ENCODE measurements at places on chromosomes 7 and 10.

- DNase-seq, result no peak
Measured at GRCh38 chr7:113306302-113306701, 187.9 kb upstream of the SMIM30 start.

DNA sequence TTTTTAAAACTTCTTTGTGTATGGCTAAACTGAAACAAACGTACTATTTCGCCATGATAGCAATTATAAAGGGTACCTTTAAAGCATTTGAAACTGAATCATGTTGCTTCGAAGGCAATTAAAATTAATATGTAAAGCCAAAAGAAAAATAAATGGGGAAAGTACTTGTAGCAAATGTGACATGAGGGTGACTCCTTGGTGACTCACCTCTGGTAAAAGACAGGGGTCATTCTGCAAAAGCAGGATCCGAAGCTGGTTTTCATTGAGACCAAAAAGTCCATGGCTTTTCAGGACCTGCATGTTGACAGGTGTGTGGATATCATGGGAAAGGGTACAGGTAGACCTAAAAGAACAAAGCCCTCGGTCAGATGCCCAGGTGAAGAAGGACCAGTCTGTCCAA, 1.5 kb downstream of the ZC3HAV1L start:
- DNase-seq, result no peak

DNA sequence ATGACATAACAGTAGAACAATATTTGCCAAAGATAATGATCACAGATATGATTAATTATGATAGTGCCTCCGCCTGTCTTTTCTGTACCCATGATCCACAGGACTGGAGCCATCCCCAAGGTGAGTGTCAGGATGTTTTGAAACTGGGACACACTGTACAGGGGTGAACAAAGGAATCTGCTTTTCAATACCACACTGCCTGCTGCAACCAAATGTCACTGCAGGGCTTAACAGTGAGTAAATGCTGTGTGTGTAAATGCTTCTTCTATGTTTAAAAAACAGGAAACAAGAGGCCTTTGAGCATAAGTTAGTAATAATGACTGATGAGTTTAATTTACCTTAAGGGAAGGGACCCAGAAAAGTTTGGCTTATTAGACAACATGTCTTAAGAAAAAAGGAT, 65.2 kb downstream of the HBP1 start:
- DNase-seq, result no peak

- no peak for DNase-seq
Measured at GRCh38 chr7:136275794-136276193, 298.6 kb upstream of the MTPN start.

GRCh38 chr10:102403115-102403514, 7.6 kb downstream of the NFKB2 start:
- no peak for DNase-seq

DNA sequence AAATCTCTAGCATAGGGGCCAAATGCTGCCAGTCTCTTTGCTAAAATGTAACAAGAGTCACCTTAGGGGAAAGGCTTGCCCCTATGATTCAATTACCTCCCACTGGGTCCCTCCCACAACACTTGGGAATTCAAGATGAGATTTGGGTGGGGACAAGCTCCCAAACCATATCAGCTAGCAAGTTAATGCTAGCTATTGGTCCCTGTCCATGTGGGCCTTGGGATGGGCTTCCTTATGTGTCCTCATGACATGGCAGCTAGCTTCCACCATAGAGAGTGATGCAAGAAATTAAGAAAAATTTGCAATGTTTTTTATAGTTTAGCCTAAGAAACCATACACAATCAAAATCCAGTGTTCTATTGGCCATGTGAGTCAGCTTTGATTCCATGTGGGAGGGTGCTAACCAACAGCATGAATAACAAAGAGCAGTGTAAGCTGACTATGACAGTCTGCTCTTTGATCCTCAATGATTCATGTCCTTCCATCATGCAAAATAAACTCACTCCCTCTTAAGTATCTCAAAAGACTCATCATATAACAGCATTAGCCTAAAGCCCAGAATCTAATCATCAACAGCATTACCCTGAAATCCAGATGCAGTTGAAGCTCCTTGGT, 21.7 kb upstream of the ZNF365 start:
- DNase-seq, result no peak

DNA sequence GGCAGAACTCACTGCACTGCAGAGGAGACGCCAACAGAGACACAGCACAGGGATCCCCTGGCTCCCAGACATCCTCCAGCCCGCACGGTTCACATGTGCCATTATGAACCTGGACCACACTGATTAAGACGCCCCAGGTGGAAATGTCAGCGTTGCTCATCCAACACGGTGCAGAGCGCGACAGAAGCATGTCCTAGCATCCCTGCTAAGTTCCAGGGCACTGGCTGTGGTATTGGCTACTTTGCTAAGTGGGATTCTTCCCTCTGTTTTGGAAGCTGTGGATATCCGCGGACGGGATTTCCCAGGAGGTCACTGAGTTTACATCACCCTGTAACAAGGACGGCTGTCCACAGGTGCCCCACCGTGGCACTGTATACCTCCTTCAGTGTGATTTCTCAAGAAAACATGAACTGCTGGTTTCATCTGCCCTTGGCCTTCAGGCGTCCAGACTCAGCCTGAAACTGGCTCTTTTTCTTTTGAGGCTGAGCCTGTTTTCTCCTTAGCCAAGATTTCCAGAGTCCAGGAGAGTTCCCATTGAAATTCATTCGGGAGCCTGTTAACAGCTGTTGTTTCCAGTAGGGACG, 324.0 kb downstream of the WDR37 start:
- no peak for DNase-seq

GRCh38 chr7:29199776-29200175, 5.2 kb downstream of the CHN2 start:
- no peak for DNase-seq

GRCh38 chr7:133859871-133860450, 267.2 kb upstream of the LRGUK start:
- no peak for DNase-seq

- no peak for DNase-seq
Measured at GRCh38 chr7:117216010-117216409, 106.8 kb downstream of the WNT2 start.

- DNase-seq, result no peak
Measured at GRCh38 chr10:517872-518475, 171.5 kb downstream of the DIP2C start.
